ENCODE measurements at places on chromosomes 7 and 10.

DNA sequence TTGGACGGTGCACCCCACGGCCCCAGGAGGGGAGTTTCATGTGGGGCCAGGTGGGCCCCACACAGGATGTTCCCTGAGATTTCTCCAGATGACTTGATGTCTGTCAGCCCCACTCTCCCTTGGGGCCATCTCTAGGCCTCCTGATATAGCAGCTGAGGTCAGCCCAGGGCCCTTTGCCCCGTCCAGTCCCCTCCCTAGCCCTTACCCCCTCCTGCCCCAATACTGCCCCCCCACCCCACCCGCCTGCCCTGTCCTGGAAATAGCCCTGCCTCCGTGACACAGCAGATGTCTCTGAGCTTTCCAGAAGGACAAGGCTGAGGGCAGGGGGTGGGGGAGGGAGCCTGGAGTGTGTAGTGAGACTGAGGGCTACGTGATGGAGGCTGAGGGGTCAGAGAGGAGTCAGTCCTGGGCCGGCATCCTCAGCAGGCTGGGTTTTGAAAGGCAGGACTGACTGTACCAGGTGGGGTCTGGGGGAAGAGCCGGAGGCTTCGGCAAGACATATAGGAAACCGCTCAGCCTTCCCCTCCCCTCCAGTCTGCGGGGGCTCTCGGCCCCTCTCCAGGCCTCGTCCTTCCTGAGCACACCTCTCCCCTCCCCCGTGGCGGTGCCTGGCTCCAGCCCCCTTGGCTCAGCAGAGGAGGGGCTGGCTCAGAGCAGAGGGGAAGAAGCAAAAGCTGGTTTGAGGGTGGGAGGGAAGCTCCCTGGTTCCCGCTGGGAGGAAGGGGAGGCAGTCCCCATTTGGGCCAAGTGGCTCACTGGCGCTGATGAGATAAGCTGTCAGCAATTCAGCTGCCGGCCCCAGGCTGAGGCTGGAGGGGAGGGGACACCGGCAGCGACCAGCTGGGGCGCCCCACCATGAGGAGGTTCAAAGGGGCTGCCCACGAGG lies 2.0 kb downstream of the FLNC start:
- DNase-seq: peak; percentile 75

- DNase-seq: no peak
Measured at GRCh38 chr7:2724453-2725177, 36.6 kb downstream of the AMZ1 start.

- DNase-seq: no peak
Measured at GRCh38 chr7:5679813-5680473, 101.5 kb downstream of the RNF216 start.

GRCh38 chr7:112771166-112771565 lies 19.0 kb downstream of the TMEM168 start:
- no peak for DNase-seq

GRCh38 chr10:84139126-84140035 lies at the start of gene GHITM:
Gene GHITM, plus strand, starts transcription at chr10:84139509. Its CDS starts 1,992 bp downstream, at chr10:84141501.
- DNase-seq: peak; percentile 97

DNA sequence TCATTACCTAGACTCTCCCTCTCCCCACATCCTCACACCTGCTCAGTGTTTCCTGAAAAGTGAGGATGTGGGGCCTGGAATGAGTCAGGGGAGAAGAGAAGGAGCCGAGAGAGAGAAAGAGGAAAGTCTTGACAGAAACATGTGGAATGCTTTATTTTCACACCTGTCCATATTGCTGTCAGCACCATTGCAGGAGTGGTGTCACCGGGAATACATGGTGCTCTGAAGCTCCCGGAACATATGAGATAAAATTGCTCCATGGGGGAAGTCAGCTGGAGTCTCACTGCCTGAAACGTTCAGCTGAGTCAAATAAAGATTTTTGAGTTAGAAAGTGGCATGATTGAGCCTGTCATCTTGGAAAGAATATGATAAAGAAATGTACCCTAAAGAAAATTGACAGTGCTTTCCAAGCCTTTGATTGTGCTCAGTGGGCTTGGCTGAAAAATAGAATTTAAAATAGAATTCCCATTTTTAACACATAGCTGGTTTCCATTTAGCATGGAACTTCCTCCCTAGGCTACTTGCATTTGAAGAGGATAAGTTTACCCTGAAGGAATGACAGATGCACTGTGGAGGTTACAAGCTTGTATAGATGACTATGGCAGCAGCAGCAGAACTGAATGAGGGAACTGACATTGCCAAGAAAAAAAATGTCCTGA lies 182.4 kb downstream of the PCLO start:
- DNase-seq: no peak

DNA sequence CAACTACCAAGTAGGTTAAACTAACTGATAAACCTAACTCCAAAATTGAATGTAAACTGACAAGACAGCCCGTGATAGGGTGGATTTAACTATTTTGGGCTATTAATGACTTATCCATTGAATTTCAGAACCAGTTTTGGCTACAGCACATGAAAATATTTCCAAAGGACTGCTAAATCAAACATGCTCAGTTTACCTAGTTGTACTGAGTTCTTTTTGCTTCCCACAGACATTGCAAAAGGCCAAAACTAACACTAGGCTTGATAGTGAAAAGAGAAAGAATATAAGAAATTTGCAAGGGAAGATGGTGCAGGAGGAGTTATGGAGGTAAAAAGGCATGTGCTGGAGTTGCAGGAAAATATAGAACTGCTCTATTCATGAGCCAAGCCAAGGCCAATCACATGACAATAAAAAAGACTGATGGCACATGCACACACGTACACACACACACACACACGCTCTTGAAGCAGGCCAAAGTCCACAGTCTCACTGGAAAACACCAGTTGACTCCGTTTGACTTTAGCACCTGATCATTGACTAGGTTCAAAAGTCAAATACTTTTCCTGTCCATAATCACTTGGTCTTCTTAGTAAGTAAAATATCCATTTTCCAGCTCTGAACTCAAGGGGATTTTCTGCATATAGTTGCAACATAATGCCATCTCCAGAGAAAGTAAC lies 76.0 kb upstream of the AGBL3 start:
- DNase-seq: no peak

- DNase-seq: no peak
Measured at GRCh38 chr10:119893845-119894427, 1.4 kb downstream of the SEC23IP start.

DNA sequence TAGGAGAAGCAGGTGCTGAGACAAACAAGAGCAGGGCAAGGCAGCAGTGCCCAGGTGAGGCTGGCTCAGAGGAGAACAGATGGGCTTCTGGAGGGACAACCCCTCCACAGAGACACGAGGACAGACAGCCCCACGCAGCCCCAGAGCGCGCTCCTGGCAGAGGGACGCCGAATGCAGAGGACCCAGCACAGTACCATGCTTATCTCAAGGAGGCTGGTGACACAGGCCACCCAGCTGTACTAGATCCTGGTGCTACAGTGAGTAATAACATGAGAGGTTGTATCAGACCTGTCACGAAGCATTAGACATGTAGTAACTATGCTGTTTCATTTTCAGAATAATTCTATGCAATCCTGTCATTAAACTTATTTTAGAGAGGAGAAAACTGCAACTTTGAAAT lies 60.4 kb upstream of the NCAPG2 start:
- DNase-seq: no peak

DNA sequence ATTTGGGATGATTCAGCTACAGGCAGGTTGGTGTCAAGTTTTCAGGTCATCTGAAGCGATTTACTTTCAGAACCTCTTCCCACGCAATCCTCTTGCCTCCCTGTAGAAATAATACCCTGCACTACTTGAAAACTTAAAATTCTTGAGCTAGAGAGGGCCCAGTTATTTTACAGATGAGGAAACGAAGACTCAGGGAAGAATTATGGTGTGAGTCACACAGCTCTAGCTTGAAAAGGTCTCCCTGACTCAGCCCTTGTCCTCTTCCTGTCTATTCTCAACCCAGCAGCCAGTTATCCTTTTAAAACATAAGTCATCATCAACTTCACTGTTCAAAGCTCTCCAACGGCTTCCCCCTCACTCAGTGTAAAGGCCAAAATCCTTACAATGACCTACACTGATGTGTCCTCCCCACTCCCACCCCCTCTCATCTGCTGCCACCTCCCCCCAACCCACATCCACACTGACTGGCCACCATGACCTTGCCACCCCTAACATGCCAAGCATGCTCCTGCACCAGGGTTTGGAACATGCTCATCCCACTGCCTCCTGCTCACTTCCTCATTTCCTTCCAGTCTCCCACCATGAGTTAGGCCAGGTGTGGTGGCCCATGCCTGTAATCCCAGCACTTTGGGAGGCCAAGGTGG lies 3.4 kb downstream of the DNMBP start:
- DNase-seq: no peak

GRCh38 chr7:57403601-57404342 lies 46.2 kb upstream of the ZNF716 start:
- DNase-seq: no peak

- DNase-seq: no peak
Measured at GRCh38 chr10:47445720-47446119, 38.2 kb downstream of the ANXA8 start.

GRCh38 chr7:116177009-116177408 lies 33.3 kb upstream of the TES start:
- no peak for DNase-seq

GRCh38 chr7:92824450-92824849 lies 11.9 kb downstream of the CDK6 start:
- DNase-seq: no peak

- no peak for DNase-seq
Measured at GRCh38 chr10:118708571-118708970, 46.2 kb downstream of the CACUL1 start.

- no peak for DNase-seq
Measured at GRCh38 chr7:34140066-34140465, 234.7 kb downstream of the BMPER start.

DNA sequence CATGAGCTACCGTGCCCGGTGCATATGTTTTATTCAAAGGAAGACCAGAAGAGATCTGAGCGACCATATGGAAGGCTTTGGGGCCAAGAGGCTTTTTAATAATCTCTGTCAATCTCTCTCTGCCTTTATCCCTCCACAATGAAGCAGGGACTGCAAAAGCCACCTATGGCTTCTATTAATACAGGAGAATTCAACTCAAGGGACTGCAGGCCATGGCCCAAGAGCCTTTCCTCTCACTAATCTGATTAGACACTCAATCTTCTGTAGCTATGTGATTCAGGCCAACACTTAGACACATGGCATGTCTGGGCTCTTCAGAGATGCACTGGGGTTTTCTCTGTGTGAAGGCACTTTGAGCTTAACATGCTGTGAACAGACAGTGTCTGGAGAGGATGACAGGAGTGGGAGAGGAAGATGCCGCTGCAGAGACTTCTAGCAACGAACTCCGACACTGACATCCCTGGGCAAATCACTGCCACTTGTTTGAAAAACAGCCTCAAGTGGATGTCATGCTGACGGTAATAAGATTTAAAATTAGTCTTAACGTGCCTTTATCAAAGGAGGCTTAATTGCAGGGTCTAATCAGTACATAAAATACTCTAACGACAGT lies 114.4 kb upstream of the AOAH start:
- no peak for DNase-seq

GRCh38 chr10:89235073-89235798 lies 16.3 kb downstream of the LIPA start:
- DNase-seq: no peak

DNA sequence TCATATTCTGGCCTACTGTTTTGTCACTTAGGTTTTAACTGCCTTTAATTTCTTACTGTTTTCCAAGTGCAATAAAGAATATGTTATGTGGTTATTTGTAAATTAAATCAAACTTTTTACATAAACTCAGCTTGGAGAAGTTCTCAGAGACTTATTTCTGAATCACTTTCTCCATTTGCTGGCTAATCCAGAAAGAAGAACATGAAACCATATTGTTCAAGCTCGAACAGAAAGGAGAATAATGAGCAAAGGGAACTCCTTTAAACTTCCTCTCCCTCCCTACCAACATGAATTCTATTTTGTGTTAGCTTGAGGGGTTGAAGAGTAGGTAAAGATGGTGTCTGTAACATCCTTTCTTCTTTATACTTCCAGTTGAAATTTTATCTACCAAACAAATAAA lies 52.3 kb downstream of the SHTN1 start:
- no peak for DNase-seq

GRCh38 chr10:62492870-62493180 lies 118.7 kb downstream of the ZNF365 start:
- DNase-seq: no peak

- DNase-seq: no peak
Measured at GRCh38 chr10:103706047-103706446, 149.3 kb downstream of the SH3PXD2A start.

DNA sequence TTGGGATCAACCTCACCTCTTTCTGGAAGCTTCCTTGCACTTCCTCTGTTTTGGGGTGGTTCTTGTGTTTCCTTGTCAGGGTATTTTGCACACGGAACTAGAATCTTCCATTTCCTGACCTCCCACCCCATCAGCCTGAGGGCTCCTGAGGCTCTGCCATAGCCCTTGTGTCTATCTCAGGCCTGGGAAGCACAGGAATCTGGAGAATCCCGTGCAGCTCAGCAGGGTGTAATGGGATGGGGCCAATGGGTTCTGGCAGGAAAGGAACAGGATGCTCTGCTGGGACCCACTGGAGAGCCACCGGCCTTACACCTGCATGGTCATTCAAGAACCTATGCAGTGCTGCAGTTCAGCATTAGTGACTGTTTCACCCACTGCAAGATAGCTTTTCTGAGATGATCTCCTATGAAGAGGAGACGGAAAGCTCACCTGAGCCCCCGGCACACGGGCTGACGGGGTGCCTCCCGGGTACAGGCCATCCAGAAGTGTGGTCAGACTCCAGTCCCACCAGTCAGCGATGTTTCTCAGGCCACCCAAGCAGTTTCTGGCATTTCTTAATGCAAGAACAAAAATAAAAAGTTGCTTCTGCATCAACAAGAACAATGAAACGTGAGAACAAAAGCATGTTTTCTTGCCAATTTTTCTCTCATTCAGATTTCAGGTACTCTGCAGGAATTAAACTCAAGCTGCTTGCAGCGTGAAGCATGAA lies 133.2 kb downstream of the PKD1L1 start:
- no peak for DNase-seq

DNA sequence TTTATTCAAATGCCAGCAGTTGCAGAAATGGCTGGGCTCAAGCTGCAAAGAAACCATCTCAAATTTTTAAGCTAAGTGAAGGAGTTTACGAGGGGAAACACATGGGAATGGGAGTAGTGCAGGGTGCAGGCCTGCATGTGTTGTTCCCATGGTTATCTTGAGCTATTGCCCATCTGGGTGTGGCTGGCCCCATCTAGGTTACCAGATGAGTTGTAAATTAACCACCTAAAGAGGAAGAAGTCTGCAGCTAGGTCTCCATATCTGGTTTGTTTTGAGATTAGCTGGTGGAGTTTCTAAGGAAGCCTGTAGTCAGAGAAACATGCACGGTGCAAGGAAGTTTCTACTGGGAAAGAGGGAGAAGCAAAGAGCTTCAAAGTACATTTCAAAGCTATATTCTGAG lies 23.3 kb upstream of the STEAP2 start:
- no peak for DNase-seq

GRCh38 chr7:85119934-85120333 lies 66.9 kb downstream of the SEMA3D start:
- DNase-seq: no peak

DNA sequence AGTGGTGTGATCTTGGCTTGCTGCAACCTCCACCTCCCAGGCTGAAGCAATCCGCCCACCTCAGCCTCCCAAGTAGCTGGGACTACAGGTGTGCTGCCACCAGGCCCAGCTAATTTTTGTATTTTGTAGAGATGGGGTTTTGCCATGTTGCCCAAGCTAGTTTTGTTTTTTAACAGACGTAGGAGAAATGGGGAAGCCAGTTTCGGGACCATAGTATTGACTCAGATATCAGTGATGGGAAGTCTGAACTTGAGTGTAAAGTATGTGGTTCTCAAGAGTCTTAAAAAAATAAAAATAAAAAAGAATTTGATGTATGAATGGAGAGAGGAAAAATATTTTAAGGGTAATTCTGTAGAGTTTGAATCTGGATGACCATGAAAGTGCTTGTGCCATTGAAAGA lies 34.2 kb downstream of the SP4 start:
- no peak for DNase-seq

GRCh38 chr10:56596257-56596656 lies 235.2 kb upstream of the ZWINT start:
- DNase-seq: no peak
